Activated naive CD4-positive, alpha-beta T cell treated with anti-CD3 and anti-CD28 coated beads, Interleukin-2, amount 50 U/mL, for 16 hours (primary cell): ENCODE measurements at places on chromosomes 16 and 17.
A peak's percentile ranks its signal among the peaks of the same experiment; 100 is the strongest.

DNA sequence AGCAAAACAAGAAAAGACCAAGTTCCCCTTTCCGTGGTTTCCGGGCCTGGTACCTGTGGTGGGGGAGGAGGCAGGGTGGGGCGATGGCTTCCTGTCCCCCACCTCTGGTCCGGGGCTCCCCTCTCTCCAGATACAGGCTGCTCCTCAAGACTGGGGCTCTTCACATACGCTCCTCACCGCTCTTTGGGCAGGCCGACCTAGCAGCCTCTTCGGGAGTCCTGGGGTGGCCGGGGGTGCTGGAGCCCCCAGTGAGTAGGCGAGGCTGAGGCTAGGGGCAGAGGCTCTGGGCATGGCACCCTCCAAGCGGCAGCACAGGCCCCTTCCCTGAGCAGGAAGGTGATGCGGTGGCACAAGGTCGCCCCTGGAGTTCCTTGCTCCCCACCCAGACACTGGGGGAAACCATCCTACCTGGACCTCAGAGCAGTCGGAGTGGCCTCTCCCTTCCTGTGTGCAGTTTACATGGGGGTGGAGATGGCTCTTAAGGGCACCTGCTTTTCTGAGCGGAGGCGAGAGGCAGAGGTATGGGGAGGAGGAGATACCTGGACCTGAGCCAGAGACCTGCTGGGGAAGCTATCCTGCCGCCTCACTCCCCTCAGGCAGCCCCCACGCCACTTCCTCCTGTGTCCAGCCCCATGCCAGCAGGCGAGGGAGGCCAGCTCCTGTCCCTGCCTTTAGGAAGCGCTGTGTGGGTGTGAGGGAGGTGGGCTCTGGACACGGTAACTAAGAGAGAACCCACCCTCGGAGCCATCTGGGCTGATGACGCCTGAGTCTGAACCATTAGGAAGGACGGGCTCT lies 891 bp downstream of the CORO1A start:
- DNase-seq: peak; percentile 57

- no peak for DNase-seq
Measured at GRCh38 chr17:14068542-14069250, 608 bp upstream of the COX10 start.

DNA sequence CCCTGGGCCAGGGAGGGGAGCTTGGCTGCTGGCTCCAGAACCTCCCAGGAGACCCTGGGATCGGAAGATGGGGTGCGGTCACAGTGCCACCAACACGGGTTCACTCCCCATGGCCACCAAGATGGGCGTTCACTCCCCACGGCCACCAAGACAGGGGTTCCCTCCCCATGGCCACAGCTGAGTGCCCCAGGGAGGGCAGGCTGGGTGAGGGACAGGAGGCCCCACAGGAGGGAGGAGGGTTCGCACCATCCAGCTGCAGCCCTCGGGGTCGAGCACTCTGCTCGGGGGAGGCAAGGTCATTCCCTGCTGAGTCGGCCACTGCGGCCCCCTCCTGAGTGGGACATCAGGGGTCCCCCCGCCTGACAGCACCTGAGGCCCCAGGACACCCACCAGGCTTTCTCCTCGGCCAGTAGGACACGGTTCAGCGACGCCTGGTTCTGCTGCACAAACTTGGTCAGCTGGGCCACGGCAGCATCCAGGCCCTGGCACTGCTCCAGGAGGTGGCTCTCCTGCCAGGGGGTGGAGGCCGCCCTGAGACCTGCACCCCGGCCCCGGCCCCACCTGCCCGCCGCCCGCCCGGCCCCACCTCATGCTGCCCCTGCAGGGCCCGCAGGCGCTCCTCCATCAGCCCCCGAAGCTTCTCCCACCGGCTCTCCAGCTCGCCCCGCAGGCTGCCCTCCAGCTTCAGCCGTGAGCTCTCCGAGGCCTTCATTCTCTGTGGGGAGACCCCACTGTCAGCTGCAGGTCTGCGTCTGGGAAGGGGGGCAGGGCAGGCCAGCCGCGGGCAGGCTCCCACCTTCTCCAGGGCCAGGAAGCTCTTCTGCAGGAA lies 5.9 kb downstream of the CCDC154 start:
- no peak for DNase-seq

GRCh38 chr16:84862804-84863480 lies 43.2 kb downstream of the CRISPLD2 start:
- DNase-seq: no peak

GRCh38 chr17:50531428-50532025 lies 1.0 kb upstream of the EPN3 start:
- DNase-seq: no peak

DNA sequence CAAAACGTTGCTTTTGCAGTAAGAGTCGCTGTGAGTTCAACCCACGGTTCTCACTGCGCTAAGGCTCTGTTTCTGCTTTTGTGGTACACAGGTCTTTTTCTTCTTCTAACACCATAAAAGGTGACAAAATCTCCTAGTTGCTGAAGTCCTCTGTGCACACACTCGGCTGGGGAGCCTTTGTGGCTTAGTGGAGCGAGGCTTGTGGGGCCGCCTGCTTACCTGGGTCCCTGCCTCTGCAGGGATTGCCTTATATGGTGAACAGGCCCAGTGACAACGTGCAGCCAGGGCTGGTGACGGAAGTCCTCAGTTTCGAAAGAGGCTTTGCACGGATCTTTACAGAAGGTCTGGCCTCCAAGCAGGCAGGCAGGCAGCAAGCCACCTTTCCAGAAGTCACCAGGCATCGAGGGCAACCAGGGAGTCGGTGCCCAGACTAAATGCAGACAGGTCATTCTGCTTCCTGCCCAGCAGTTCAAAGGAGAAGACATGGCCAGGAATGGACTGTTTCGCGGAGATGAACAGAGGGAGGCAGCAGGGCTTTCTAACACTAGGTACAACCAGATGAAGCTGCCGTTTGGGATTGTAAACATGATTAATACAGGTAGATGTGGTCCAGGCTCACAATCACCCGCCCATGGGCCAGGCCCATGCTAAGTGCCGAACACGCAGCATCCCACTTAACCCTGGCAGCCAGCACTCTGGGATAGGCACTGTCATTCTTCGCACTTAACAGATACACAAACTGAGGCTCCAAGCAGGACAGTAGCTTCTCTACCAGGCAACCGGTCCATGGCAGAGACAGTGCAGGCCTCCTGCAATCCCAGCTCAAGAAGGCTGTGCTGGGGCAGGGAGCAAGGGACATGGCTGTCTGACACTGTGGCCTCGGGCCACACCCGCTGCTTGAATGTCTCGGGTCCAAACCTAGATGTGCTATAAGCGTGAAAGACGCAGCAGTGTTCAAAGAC lies 10.7 kb upstream of the MEAK7 start:
- DNase-seq: peak; percentile 71

DNA sequence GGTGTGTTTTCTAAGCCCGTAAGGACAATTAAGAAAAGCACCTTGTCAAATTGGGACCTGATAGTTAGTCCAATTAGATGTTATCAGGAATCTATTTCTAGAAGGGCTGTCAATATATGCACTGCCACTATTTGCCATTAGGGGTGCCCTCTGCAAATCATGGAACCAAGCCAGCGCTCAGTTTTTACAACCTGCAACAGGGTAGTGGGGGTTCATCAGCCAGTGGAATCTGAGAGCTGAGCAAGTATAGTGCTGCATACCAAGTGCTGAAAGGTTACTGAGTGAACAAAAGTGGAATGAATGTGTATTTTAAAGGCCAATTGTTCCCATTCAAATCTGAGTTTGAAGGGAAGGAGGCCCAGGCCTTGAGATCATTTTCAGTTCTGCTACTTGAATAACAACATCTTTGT lies 10.4 kb downstream of the PRR11 start:
- peak; percentile 30 for DNase-seq

DNA sequence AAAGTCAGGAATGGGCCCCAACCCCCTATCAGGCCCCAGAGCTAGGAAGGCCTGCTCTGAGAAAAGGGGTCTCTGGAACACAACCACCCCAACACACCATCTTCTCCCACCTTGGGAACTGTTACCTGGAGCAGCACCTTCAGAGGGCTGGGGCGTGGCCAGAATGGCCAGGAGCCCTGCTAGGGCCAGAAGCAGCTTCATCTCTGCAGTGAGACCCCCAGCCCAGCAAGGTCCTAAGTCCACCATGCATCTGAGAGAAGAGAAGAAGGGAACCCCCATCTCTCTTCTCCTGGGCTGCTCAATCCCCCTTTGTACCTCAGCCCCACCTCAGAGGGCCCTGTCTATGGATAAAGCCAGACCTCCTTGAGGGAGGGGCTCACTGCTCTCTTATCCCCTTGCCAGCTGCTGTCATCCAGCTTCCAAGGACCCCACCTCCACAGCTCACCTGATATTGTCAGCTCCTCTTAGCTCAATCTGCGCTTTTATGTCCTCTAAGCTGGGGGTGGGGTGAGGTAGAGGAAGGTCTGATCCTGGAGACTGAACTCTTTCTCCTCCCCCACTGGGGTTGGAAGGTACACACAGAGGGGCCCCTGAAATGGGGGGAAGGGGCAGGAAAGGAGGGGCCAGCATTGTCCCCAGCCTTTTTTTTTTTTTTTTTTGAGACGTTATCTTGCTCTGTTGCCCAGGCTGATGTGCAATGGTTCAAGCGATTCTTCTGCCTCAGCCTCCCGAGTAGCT lies at the start of gene MPO:
TSS of gene MPO (minus strand) at position 456 of the 738 bp plus-strand sequence. CDS start at position 279, 177 bp downstream.
- DNase-seq: no peak

- no peak for DNase-seq
Measured at GRCh38 chr17:48001197-48001596, 30.3 kb downstream of the CDK5RAP3 start.

- DNase-seq: no peak
Measured at GRCh38 chr16:87554754-87555427, 47.4 kb upstream of the JPH3 start.

DNA sequence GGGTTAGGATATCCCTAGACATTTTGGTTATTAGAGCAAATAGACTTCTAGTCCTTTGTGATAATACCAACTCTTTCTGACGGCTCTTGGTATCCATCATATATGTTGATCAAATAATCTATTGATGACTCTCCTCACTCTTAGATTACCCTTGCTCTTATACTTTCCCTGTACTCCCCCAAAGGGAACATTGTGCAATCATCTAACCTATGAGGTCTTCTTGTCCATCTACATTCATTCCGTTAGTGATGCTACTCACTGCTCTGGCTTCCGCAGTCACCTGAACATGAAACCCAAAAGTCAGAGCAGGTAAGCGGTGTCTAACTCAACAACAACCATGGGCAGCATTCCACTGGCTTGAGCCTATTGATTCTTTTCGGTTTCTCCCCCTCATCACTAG lies 223.7 kb upstream of the SALL1 start:
- DNase-seq: no peak

DNA sequence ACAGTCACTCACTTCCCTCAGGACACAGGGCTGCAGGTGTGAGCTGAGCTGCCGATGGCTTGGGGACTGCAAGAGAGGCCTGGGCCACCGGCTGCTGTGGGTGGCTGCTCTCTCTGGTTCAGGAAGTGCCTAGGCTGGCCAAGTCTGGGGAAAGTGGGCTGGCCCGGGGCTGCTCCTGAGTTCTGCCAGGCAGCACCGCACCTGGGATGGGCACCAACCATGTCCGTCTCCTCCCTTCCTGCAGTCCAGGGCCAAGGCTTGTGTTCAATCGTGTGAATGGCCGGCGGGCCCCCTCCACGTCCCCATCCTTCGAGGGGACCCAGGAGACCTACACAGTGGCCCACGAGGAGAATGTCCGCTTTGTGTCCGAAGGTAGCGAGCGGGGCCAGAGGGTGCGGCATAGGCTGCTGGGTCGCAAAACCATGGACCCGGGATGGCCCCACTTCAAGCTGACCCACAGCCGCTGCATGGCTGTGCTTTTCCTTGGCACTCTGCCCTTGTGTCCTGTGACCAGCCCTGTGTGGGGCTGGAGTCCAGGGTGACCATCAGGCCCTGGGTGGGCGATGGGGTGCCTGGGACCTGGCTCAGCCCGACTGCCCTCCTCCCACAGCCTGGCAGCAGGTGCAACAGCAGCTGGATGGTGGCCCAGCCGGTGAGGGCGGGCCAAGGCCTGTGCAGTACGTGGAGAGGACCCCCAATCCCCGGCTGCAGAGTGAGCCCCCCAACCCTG lies 1.8 kb upstream of the WDR90 start:
- DNase-seq: no peak

GRCh38 chr16:88951989-88952388 lies 25.0 kb downstream of the CBFA2T3 start:
- no peak for DNase-seq

DNA sequence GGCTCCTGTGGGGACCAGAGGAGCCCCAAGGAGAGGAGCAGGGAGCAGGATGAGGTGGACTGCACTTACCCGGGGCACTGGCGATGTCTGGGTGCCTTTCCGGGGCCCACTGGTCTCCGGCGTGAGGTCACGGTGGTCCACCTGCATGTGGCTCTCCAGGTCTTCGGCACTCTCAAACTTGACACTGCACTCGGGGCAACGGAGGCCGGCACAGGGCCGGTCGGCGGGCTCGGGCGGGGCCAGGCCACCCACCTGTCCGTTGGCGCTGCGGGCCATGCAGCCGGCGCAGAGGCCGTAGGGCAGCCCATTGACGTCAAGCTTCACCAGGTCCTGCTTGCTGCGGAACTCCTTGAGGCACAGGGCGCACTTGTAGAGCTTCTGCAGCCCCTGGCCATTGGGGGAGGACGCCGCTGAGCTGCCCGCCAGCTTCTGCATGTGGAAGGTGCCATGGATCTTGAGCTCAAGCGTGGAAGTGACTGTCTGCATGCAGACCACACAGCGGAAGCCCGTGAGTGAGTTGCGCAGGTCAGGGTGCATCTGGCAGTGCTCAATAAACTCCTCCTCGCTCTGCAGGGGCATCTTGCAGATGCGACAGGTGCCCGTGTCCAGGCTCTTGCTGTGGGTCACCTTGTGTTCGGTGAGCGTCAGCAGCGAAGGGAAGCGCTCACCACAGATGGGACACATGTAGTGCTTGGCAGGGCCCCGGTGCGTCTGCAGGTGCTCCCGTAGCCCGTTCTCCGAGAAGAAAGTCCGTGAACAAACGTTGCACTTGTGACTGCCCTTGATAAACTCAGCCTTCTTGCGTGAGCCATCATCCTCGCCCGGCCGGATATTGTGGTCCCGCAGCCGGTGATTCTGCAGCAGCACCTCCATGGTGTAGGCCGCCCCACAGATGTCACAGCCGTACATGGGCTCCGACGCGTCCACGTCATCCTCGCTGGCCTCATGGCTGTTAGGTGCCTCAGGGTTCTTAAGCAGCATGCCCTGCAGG lies 220.0 kb downstream of the ZNF423 start:
- DNase-seq: no peak

DNA sequence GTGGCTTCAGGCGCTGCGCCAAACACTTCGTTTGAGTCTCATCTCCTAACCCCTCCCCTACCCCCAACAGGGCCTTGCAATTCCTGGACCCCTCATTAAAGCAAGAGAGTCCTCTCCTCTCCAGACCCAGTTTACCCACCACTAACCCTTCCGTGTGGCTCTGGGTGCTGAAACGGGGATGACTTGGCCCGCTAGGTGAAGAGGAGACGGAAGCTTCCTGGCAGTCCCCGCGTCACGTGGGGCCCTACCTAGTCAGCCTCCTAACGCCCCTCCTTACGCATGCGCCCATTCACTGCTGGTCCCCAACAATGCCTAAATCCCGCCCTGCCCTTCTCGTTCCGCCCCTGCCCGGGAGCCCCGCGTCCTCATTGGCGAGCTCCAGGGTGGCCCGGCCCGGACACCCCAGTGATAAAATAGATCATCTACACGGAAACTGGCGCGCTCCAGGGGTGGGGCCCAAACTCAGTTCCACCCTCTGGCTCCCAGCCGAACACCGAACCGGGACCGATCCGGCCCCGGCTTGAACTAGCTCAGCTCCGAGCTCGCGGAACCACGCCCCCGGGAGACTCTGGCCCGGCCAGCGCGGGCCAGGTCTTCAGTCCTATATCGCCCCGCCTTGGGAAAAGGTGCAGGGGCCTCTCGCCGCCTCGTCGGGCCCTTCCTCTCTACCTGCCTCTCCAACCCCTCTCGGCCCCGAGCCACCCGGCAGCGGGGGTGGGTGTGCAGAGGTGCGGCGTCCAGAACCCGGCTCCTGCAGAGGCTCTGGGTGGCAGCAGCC lies at the start of gene SLC16A13:
TSS of gene SLC16A13 (plus strand) at position 425 of the 778 bp plus-strand sequence. CDS start 368 bp downstream, outside the sequence.
- DNase-seq: peak; percentile 99
